ENCODE measurements at places on chromosomes 16 and 17.

GRCh38 chr17:76327696-76328095 is 19.6 kb upstream of the QRICH2 start:
- no peak for DNase-seq

DNA sequence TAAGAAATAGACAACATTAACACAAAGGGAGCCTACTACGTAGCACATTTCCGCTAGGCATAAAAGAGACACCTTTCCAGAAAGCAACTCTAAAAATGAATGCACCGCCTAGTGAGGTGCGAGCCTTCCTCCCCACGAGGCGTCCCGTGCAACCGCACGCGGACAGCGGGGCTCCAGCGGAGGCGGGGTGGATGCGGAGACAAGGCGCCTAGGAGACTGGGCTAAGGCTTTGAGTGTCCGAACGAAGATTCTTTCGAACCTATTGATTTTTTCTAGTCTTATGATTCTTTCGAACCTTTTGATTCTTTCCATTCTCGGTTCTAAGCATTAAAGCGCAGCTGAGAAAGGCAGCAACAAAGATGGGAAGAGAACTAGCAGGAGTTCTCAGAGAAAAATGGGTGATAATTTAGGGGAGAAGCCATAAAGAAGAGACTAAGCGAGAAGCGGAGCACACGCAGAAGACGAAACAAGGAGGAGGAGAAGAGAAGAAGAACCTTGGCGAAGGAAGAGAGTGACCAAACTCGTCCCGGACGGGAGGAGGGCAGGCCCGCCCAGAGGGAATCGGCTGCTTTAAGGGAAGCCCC is 394 bp upstream of the CPD start:
- peak; percentile 84 for DNase-seq

- no peak for DNase-seq
Observed at GRCh38 chr16:52932321-52932720, 120.4 kb downstream of the CHD9NB start.

DNA sequence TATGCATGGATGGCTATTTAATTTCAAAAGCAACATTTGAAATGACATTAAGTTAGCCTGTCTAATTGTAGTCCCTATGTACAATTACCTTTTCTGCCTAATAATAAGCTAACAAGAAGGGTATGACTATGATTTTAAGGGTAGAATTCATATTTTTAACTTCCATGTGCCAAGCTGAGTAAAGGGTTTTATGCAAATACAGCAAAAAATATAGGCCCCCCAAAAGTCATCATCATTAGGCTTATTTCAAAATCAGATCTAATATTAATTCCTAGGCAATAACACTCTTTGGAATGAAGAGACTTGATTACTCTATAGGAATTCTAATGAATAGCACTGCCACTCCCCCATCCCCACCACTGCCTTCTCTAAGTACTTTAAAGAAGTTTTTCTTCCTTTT is 155.9 kb upstream of the DYNLRB2 start:
- no peak for DNase-seq

GRCh38 chr17:21376759-21377690 is 868 bp downstream of the KCNJ12 start:
- DNase-seq = no peak
